ENCODE measurements at places on chromosomes 11 and 22. TPM values are rescaled to one million over a fixed set of nuclear protein-coding genes. Genes with fewer than 3 reads are reported as not detected.
A peak's percentile ranks its signal among the peaks of the same experiment; 100 is the strongest.

SCUBE2 gene
- not detected for total RNA-seq

APOBEC3F gene
- total RNA-seq, result 3.3 TPM

MPEG1 gene
- 0.07 TPM for total RNA-seq

HSPB2 gene
- total RNA-seq, result not detected

DRD4 gene
- 0.95 TPM for total RNA-seq

TNKS1BP1 gene
- 47.2 TPM for total RNA-seq

DNA sequence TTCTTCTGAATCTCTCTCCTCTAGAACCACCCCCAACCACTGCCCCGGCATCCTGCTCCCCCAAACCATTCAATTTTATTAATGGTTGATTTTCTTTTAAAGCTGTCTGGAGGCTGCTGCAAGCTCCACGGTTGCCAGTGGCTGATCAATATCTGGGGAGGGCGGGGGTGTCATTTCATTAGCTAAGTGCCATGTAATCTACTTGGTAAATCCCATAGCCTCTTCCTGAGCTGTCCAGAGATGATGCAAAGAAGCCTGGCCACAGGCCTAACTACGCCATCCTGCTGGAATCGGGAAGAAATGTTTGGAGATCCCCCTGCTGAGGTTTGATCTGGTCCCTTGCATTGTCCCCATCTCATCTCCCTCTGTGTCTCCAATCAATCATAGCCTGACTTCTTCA lies 440.1 kb downstream of the MIAT start:
- H3K4me1 ChIP-seq, result no peaks in the 10 kb centered on the region
- no peak for DNase-seq
- H3K27me3 ChIP-seq, result no peaks in the 10 kb centered on the region
- H3K27ac ChIP-seq, result no peak overlapping the region

DNA sequence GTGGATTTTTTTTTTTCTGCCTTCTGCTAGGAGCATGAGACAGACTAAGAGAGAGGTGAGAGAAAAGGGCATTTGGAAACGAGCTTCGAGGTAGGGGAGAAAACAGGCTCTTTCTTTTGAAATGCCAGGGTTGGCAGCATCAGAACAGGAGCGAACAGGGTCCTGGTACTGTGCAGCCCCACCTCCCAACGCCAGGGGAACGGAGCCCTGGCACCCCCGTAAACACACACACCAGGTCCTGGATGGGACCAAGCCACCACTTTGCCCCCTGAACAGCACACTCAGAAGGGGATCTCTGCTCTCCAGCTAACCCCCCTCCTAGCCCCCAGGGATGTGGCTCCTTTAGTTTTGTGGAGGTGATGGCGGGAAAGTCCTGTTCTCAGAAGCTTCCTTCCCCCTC lies 127.1 kb downstream of the CTTN start:
- peaks cover 13% of the 10 kb centered on the region for H3K4me1 ChIP-seq
- H3K4me3 ChIP-seq, result no peak overlapping the region
- DNase-seq, result no peak
- peaks cover 32% of the 10 kb centered on the region for H3K27me3 ChIP-seq
- no peak overlapping the region for H3K27ac ChIP-seq

DNA sequence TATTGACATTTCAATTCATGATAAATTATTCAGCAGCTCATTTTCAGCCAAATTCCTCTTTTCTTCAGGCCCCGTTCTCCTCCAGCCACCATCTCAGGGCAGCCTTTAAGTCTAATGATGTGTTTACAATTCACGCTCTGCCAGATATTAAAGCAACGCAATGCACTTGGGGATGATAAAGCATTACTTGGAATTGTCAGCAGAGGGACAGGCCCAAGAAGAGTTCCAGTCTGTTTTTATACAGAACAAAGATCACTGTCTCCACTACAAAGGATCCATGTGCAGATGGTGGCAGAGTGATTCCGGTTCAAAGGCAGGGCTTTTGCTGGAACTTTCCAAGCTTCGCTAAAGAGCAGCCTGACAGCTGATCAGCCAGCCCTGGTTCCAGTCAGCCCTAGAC lies 13.6 kb upstream of the GALNT18 start:
- no peaks in the 10 kb centered on the region for H3K4me1 ChIP-seq
- DNase-seq, result no peak
- H3K27me3 ChIP-seq, result peaks cover 2% of the 10 kb centered on the region
- no peaks in the 10 kb centered on the region for H3K36me3 ChIP-seq
- H3K4me3 ChIP-seq, result no peak overlapping the region

DNA sequence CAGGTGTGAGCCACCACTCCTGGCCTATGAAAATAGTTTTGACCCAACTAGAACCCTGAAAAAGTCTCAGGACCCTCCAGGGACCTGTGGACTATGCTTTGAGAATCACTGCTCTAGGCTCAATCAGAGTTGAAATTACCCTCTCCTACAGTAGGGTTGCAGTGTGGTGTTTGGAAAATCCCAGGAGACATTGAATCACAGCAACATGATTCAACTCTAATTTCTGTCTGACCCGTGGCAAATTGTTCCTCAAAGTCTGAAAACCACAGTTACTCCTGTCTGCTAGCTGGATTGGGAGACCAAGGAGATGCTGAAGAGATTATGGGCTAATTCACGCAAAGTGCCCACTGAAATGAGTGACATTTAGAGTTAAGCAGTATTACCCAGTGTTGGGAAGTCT lies 5.4 kb upstream of the MTMR3 start:
- H3K36me3 ChIP-seq, result no peaks in the 10 kb centered on the region
- DNase-seq, result no peak
- H3K27ac ChIP-seq, result no peak overlapping the region
- no peaks in the 10 kb centered on the region for H3K27me3 ChIP-seq
- H3K4me1 ChIP-seq, result peaks cover 3% of the 10 kb centered on the region

DNA sequence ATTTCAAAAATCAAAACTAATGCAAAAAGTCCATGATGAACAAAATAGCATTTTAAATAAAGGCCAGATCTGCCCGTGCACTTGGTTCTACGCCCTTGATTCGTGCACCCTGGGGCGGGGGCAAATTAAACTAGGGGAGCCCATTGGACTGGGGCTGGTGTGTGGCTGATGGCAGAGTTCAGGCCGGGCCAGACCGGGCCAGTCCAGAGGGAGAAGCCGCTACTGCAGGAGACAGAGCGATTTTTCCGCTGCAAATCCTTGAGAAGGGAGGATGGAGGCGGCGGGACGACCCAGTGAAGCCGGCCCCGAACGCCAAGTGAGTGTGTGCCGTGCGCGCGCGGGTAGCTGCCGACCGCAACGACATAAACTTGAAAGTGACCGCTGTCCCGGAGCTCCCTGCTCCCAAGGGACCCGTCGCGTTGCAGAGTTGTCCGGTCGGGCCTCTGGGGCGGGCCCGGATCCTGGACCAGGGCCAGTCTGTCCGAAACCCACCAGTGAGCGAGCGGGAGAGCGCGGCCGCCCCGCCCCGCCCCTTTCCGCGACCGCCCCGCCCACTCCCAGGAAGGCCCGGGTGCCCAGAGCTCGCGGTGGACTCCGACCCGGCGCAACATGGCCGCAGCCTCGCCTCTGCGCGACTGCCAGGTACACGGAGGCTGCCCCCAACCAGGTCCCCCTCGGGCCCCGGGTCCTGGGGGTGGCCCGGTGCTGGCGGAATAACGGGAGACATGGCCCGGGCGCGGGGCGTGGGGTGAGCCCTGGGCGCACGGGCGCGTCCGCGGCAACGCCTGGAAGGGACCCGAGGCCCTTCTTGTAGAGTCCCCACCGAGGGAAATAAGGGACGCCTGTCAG lies at the start of gene TTC38:
TSS of gene TTC38 (plus strand) at position 578 of the 849 bp plus-strand sequence. CDS start at position 610, 32 bp downstream.
- H3K4me1 ChIP-seq, result peaks cover 24% of the 10 kb centered on the region
- peak within 1 kb of the TSS; percentile 90 for H3K4me3 ChIP-seq
- H3K27me3 ChIP-seq, result no peaks in the 10 kb centered on the region
- H3K27ac ChIP-seq, result peak within 1 kb of the TSS; percentile 69
- peak; percentile 89 for DNase-seq

GRCh38 chr11:113667801-113668200 lies 38.3 kb downstream of the TMPRSS5 start:
- no peak overlapping the region for H3K4me3 ChIP-seq
- no peak for DNase-seq
- peak overlapping the region; percentile 60 for H3K27ac ChIP-seq
- H3K36me3 ChIP-seq, result peaks cover 6% of the 10 kb centered on the region
- peaks cover 56% of the 10 kb centered on the region for H3K4me1 ChIP-seq

DNA sequence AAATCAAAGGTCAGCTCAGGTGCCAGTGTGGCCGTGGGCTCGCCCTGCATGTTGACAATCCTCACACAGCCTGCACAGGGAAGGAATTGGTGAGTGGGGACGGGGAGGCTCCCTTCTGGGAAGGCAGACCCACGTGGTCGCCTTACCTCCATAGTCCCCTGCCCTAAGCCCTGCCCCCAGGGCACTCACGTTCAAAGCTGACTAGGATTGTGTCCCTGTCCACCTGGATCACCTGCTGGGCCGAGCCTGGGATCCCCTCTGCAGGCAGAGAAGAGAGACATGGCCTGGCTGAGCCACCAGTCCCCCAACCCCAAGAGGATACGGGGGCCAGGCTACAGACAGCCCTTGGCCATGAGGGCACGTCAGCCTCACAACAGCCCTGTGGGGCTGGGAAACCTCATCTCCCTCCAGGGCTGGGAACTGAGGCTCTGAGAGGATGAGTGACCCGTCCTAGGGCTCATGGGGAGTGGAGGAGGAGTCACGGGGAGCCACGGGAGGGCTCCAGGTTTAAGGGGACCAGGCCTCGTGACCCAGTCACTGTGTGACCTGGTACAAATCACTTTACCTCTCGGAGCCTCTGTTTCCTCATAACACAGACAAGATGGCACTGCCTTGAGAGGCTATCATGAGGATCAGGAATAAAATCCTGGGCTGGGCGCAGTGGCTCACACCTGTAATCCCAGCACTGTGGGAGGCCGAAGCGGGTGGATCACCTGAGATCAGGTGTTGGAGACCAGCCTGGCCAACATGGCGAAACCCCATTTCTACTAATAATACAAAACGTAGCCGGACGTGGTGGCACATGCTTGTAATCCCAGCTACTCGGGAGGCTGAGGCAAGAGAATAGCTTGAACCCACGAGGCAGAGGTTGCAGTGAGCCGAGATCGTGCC lies 12.1 kb upstream of the SF1 start:
- H3K27me3 ChIP-seq, result no peaks in the 10 kb centered on the region
- no peak overlapping the region for H3K27ac ChIP-seq
- peaks cover 20% of the 10 kb centered on the region for H3K4me1 ChIP-seq
- no peaks in the 10 kb centered on the region for H3K36me3 ChIP-seq

DNA sequence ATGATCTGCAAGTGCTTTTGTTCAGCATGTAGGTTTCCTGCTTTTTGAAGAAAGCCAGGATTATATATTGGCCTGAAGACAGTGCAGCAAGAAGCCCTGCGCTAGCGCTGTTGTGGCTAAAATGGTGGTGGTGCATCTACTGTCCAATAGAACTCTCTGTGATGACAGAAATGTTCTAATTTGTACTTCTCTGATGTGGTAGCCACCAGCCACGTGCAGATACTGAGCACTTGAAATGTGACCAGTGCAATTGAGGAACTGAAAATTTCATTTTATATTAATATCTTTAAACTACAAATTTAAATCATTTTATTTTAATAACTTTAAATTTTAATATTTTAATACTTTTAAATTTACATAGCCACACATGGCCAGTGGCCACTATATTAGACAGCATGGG lies 73.0 kb upstream of the PAX6 start:
- H3K27ac ChIP-seq, result no peak overlapping the region
- H3K27me3 ChIP-seq, result no peaks in the 10 kb centered on the region
- H3K36me3 ChIP-seq, result no peaks in the 10 kb centered on the region
- no peak for DNase-seq
- no peaks in the 10 kb centered on the region for H3K4me1 ChIP-seq

DNA sequence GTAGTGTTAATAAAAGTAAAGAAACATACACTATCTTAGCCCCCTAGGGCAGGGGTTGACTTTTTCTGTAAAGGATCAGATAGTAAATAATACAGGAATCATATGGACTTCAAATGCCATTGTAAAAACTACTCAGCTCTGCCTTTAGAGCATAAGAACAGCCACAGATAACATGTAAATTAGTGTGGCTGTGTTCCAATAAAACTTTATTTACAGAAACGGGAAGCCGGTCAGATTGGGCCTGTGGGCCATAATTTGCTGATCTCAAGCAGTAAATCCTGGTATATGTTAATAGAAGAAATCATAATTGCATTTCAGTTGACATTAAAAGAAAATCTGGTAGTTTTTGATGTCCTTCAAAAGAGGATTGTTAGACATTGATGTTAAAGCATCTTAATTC lies 76.5 kb downstream of the ZC3H12C start:
- H3K4me1 ChIP-seq, result no peaks in the 10 kb centered on the region
- H3K36me3 ChIP-seq, result no peaks in the 10 kb centered on the region
- H3K27me3 ChIP-seq, result no peaks in the 10 kb centered on the region
- no peak for DNase-seq
- H3K27ac ChIP-seq, result no peak overlapping the region

DNA sequence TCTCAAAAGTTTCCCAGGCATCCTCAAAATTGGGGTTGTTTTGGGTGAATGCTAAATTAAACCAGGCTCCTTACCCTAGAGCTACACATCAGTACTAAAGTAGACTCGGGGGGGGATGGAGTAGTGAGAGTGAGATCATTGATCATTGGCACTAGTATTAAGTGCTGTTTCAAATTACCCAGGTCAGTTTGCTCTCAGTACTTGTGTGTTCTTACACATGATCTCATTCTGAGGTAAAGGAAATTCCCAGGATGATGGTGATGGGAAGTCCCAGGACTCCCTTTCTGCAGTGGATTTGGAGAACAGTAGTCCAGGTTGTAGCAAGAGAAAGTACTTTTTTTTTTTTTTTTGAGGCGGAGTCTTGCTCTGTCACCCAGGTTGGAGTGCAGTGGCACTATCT lies 12.5 kb downstream of the RBM4 start:
- no peaks in the 10 kb centered on the region for H3K27me3 ChIP-seq
- no peak overlapping the region for H3K27ac ChIP-seq
- H3K36me3 ChIP-seq, result peaks cover 60% of the 10 kb centered on the region
- no peak overlapping the region for H3K4me3 ChIP-seq
- H3K4me1 ChIP-seq, result no peaks in the 10 kb centered on the region
- DNase-seq, result no peak

GRCh38 chr11:85977751-85978160 lies 91.1 kb downstream of the PICALM start:
- DNase-seq, result no peak
- H3K27ac ChIP-seq, result no peak overlapping the region
- no peaks in the 10 kb centered on the region for H3K27me3 ChIP-seq

GRCh38 chr11:133941546-133941945 lies 15.2 kb downstream of the IGSF9B start:
- no peaks in the 10 kb centered on the region for H3K36me3 ChIP-seq
- no peak overlapping the region for H3K4me3 ChIP-seq
- H3K27ac ChIP-seq, result no peak overlapping the region
- DNase-seq, result no peak
- H3K27me3 ChIP-seq, result peaks cover 5% of the 10 kb centered on the region

DNA sequence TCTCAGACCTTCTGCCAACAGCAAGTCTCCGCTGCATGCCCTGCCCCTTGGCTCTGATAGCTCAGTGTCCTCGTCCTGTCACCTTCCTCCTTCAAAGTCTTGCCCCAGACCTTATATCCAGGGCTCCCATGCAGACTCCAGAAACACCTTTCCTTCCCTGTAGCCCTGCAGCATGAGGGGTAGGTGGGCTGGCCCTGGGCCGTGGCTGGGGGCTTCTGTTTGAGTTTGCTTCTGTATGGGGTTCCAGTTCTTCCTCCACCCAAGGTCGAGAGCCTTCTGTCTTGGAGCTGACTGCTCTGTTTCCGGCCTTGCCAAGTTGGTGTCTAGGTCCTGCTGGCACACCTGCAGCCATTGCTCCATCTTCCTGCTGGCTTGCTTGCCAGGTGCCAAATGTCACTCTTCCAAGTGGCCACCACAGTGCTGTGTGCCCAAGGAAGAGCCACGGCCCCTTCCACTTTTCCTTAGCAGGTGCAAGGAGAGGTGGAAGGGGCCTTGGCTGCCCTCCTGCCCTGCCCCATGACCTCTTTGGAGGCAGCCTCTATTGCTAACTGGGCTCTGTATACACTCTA lies 74.8 kb upstream of the NECTIN1 start:
- DNase-seq, result no peak
- H3K4me1 ChIP-seq, result no peaks in the 10 kb centered on the region
- no peaks in the 10 kb centered on the region for H3K36me3 ChIP-seq
- no peaks in the 10 kb centered on the region for H3K27me3 ChIP-seq
- H3K4me3 ChIP-seq, result no peak overlapping the region

Data from K562 (cell line).